Activated CD4-positive, alpha-beta T cell treated with anti-CD3 and anti-CD28 coated beads for 36 hours (primary cell): ENCODE measurements at places on chromosomes 1 and 21. TPM values are rescaled to one million over a fixed set of nuclear protein-coding genes. Genes with fewer than 3 reads are reported as not detected.

The KRTAP8-1 gene
- total RNA-seq, result not detected

The ADAMTS4 gene
- total RNA-seq, result 0.71 TPM

The TCP10L gene
- total RNA-seq, result 0.96 TPM

The DSCAM gene
- total RNA-seq, result not detected

The PLEKHA6 gene
- 0.86 TPM for total RNA-seq

The SLAMF9 gene
- not detected for total RNA-seq

The PFKFB2 gene
- 3.1 TPM for total RNA-seq

GRCh38 chr1:201842472-201843027 lies 13.6 kb downstream of the IPO9 start:
- H3K4me3 ChIP-seq, result no peak overlapping the region
- DNase-seq, result no peak
- H3K27me3 ChIP-seq, result no peaks in the 10 kb centered on the region
- H3K4me1 ChIP-seq, result peaks cover 33% of the 10 kb centered on the region
- H3K27ac ChIP-seq, result no peak overlapping the region
- peaks cover 16% of the 10 kb centered on the region for H3K36me3 ChIP-seq

GRCh38 chr21:33373451-33373850 lies 29.8 kb upstream of the IFNGR2 start:
- H3K4me1 ChIP-seq, result peaks cover 9% of the 10 kb centered on the region
- no peak overlapping the region for H3K27ac ChIP-seq
- H3K27me3 ChIP-seq, result peaks cover 2% of the 10 kb centered on the region

DNA sequence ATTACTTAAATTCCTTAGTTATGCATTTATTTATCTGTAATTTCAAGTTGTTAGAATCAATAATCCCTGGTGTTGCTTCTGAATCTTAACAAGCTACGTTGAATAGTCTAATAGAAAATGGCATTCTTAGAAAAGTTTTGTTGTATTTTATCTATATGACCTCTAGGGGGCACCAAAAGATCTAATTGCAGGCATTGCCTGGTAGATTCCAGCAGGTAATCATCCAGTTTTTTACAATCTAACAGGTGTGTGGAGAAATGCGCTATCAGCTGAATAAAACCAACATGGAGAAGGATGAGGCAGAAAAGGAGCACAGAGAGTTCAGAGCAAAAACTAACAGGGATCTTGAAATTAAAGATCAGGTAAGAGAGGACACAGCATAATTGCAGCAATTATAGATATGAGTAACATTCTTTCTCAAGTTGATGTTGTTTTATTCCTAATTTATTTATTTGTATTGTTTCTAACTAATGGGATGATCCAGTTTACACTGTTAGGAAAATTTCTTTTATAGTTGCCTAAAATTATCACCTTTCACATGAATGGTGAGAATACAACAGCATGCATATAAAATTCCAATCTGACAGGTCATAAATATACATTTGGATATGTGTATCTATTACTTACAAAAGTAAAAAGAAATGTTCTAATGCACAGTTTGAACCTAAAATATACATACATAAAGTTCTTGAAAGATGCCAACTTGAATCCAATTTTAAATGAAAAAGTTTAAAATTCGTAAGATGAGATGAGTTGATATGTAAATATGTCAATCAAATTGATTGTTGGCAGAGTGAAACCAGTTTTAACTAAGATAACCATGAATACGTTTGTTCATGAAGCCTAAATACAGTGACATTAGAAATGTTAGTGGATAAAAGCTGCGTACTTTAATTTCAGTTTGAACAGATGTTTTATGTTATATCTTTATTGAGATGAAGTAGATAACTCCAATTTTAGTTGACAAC lies 88.4 kb downstream of the SDCCAG8 start:
- no peak overlapping the region for H3K4me3 ChIP-seq
- peaks cover 12% of the 10 kb centered on the region for H3K36me3 ChIP-seq
- no peak overlapping the region for H3K27ac ChIP-seq
- no peak for DNase-seq
- H3K27me3 ChIP-seq, result no peaks in the 10 kb centered on the region

DNA sequence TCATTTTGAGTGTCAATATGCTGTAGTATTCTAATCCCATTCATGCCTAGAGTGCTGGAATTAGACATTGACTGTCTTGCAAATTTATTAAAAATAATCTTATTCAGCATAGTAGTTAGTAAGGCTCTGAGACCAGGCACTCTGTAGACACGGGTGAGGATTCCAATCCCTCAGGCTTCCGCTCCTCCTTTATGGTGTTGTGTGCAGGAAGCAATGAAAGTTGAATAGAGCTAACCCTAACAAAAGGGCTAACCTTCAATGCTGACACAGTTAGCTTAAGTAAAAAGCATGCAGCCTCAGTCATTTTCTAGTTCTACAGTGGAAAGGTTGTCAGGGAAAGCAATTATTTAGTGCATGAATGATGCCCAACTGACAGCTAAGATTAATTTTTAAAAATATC lies 199.6 kb upstream of the SGIP1 start:
- H3K4me1 ChIP-seq, result peaks cover 47% of the 10 kb centered on the region
- peak overlapping the region; percentile 91 for H3K4me3 ChIP-seq
- peaks cover 53% of the 10 kb centered on the region for H3K36me3 ChIP-seq
- no peak for DNase-seq

GRCh38 chr1:166479052-166479631 lies 312.3 kb upstream of the FAM78B start:
- no peak overlapping the region for H3K4me3 ChIP-seq
- no peaks in the 10 kb centered on the region for H3K27me3 ChIP-seq
- H3K36me3 ChIP-seq, result no peaks in the 10 kb centered on the region
- no peaks in the 10 kb centered on the region for H3K4me1 ChIP-seq
- no peak overlapping the region for H3K27ac ChIP-seq
- DNase-seq, result peak; percentile 70

DNA sequence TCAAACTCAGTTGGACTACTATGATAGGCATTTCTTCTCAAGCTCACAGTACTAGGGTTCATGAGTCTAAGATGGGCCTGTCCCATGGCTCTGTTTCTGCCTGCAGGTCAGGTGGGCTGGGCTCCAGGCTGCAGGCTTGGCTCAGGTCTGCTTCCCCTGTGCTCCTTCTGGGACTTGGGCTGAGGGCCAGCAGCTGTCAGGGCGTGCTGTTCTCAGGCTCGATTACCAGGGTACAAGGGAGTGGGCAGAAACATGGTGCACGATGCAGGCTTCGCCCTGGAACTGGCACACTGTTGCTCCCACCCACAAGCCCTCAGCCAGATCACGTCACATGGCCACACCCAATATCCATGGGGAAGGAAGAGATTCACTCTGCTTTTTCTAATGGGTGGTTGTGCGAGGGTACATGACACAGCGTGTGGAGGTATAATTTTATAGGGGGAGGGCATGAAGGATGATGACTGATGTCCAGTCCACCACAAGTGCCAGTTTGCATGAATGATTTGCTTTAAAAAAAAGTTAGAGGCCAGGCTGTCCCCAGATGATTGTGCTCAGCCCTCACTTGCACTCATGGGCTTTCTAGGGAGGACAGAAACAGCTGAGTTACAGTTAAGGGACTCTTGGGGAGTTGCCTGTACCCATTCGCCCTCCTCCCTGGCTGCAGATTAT lies 118.0 kb downstream of the ACTL8 start:
- no peak overlapping the region for H3K4me3 ChIP-seq
- no peak for DNase-seq
- no peak overlapping the region for H3K27ac ChIP-seq

GRCh38 chr1:182781841-182782586 lies 7.6 kb upstream of the NPL start:
- H3K36me3 ChIP-seq, result no peaks in the 10 kb centered on the region
- H3K4me3 ChIP-seq, result no peak overlapping the region
- H3K4me1 ChIP-seq, result peaks cover 3% of the 10 kb centered on the region
- H3K27me3 ChIP-seq, result no peaks in the 10 kb centered on the region

DNA sequence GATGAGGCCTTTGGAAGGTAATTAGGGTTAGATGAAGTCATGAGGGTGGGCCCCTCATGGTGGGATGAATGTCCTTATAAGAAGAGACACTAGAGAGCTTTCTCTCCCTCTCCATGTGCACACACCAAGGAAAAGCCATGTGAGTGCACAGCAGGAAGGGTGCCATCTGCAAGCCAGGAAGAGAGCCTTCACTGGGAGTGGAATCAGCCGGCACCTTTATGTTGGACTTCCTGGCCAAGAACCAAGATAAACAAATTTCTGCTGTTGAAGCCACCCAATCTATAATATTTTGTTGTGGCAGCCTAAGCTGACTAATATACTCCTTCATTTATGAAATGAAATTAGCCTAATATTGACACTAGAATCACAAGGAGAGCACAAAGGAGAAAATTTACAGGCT lies 38.2 kb upstream of the PKP1 start:
- peaks cover 28% of the 10 kb centered on the region for H3K27me3 ChIP-seq
- H3K27ac ChIP-seq, result no peak overlapping the region
- no peaks in the 10 kb centered on the region for H3K4me1 ChIP-seq
- no peaks in the 10 kb centered on the region for H3K36me3 ChIP-seq
- H3K4me3 ChIP-seq, result no peak overlapping the region

DNA sequence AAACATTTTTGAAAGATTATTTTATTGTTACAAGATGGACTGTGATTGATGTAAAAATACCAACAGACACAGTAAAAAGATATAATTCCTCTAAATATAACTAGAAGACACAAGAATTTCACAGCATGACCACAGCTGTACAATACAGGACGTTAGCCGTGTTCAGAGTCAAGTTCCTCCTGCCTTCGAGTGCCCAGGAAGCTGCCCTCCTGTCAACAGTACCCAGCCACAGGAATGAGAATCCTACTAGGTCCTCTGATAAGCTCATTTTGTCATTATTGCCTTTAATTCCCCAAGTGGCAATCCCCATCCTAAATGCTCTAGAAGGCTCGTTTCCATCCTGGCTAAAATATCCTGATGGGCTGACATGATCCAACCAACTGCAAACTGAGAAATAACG lies 16.4 kb upstream of the CAPN2 start:
- no peaks in the 10 kb centered on the region for H3K36me3 ChIP-seq
- H3K4me1 ChIP-seq, result peaks cover 9% of the 10 kb centered on the region
- no peak for DNase-seq
- peaks cover 4% of the 10 kb centered on the region for H3K27me3 ChIP-seq

GRCh38 chr21:36579898-36580297 lies 100.0 kb upstream of the CLDN14 start:
- peaks cover 8% of the 10 kb centered on the region for H3K4me1 ChIP-seq
- H3K27ac ChIP-seq, result no peak overlapping the region
- no peak for DNase-seq
- H3K4me3 ChIP-seq, result no peak overlapping the region
- H3K36me3 ChIP-seq, result no peaks in the 10 kb centered on the region

DNA sequence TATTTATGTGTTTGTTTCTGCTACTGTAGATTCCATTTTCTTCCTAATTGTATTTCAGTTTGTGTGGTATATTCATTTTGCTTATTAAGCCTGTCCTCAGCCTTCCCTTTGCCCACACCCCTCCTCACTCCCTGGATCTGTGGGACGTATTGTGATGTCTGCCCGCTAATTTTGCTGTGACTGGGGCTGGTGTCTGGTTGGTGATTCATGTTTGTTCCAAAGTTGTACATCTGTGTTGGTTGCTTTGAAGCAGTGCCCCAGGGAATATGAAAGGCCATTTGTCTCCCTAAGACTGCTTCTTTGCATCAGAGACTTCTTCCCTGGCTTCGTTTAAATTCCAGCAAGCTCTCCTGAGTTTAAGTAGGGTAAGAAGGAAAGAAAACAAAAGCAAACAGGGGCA lies 289.5 kb upstream of the SGIP1 start:
- H3K4me3 ChIP-seq, result no peak overlapping the region
- no peaks in the 10 kb centered on the region for H3K4me1 ChIP-seq
- H3K27ac ChIP-seq, result no peak overlapping the region
- no peak for DNase-seq

GRCh38 chr1:188941986-188942385 lies 1535.7 kb downstream of the BRINP3 start:
- DNase-seq, result no peak
- H3K4me3 ChIP-seq, result no peak overlapping the region
- no peaks in the 10 kb centered on the region for H3K4me1 ChIP-seq
- H3K36me3 ChIP-seq, result no peaks in the 10 kb centered on the region
- no peaks in the 10 kb centered on the region for H3K27me3 ChIP-seq
- H3K27ac ChIP-seq, result no peak overlapping the region

- H3K27ac ChIP-seq, result no peak overlapping the region
- DNase-seq, result no peak
- no peaks in the 10 kb centered on the region for H3K36me3 ChIP-seq
- H3K4me3 ChIP-seq, result peak overlapping the region; percentile 13
Observed at GRCh38 chr1:119008483-119009311, 20.6 kb upstream of the TBX15 start.

DNA sequence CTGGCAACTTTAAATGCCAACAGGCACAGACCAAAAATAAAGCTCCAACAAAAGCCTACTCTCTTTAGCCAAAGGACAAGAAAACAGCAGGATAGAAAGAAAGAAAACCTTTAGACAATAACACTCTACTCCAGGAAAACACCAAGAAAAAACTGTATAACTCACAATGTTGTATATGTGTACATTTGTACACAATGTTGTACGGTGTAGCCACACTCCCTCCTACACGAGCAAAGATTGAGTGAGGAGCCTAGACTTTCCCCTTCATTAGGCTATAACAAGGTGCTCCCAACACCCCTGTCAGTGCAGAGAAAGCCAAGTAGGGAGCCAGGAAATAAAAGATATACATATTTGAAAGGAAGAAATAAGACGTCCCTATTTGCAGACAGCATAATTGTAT lies 24.0 kb downstream of the GJA4 start:
- H3K27me3 ChIP-seq, result peaks cover 2% of the 10 kb centered on the region
- H3K4me1 ChIP-seq, result no peaks in the 10 kb centered on the region
- DNase-seq, result no peak
- no peak overlapping the region for H3K27ac ChIP-seq
- H3K36me3 ChIP-seq, result peaks cover 2% of the 10 kb centered on the region
